ENCODE measurements at places on chromosomes 2 and 18.

- DNase-seq: no peak
Observed at GRCh38 chr2:58907644-58908043, 666.5 kb upstream of the FANCL start.

DNA sequence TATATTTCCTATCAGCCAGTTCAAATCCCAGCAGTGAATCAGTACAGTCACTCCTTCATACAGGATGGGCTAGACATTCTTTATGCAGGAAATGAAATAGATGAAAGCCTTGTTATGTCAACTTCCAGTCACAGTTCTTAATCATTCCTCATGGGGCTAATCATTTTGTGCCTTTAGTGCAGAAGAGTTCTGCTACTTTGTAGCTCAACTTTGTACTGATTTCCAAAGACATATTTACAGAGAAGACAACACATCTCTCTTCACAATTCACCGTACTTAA, 593.9 kb upstream of the NETO1 start:
- DNase-seq: no peak

DNA sequence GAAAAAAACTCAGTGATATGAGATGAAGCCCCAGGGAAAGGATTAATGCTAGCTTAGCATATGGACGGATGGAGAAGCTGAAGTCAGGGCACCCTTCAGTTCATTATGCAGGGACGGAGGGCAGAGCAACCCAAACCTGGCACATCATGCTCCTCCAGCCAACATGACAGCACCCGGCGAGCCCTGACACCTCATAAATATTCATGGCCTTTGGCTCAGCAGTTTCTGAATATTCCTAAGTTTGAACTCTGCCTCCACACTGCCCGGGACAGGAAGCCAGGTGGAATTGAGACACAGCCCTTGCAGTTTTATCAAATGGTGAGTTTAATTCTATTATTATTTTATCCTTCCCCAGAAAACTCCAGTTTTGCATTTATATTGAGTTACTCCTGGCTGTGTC, 87.3 kb upstream of the SH3BP4 start:
- DNase-seq: no peak

- no peak for DNase-seq
Observed at GRCh38 chr2:160266037-160266551, 66.0 kb upstream of the ITGB6 start.

GRCh38 chr2:118250001-118250400, 161.7 kb downstream of the INSIG2 start:
- no peak for DNase-seq

- no peak for DNase-seq
Observed at GRCh38 chr2:66903745-66904465, 469.0 kb downstream of the MEIS1 start.

DNA sequence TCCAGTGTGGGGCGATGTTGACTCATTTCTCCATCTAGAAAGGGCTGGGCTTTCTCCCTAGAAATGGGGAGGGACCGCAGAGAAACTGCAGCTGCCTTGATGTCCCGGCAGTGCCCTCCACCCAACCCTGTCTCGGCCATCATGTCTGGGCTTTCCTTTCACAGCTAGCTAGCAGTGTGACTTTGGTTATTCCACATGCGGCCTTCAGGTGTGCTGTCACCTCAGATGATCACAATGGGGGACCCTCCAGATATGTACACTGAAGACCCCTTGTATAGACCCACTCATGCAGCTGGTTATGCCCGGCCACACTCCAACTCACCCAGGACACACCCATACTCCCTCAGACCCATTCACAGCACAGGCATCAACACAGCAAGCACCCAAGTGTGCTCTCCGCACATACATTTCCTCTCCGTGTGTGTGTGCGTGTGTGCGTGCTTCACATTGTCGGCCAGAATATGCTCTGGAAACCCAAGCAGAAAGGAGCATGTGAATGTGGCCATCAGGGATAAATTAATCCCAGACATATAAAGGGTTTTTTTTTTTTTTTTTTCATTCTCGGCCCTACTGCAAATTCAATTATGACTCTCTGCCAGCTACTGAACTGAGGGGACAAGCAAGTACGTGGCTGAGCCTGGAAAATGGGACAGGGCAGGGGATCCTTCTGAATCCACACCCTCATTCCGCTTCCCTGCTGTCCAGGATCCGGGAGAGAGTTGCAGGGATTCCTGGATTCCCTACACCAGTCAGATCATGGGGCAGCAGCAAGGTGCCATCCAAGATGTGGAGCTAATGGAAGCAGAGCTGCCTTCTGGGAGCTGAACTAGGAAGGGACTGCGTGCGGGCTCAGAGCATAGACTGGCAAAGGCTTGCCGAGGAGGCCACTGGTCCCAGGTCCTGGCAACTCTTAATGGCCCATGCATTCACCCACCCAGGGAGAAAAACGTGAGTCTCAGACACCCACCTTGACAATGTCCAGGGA, 240.2 kb downstream of the DYSF start:
- DNase-seq: no peak

- DNase-seq: no peak
Observed at GRCh38 chr2:3779496-3780049, 76.2 kb downstream of the DCDC2C start.

DNA sequence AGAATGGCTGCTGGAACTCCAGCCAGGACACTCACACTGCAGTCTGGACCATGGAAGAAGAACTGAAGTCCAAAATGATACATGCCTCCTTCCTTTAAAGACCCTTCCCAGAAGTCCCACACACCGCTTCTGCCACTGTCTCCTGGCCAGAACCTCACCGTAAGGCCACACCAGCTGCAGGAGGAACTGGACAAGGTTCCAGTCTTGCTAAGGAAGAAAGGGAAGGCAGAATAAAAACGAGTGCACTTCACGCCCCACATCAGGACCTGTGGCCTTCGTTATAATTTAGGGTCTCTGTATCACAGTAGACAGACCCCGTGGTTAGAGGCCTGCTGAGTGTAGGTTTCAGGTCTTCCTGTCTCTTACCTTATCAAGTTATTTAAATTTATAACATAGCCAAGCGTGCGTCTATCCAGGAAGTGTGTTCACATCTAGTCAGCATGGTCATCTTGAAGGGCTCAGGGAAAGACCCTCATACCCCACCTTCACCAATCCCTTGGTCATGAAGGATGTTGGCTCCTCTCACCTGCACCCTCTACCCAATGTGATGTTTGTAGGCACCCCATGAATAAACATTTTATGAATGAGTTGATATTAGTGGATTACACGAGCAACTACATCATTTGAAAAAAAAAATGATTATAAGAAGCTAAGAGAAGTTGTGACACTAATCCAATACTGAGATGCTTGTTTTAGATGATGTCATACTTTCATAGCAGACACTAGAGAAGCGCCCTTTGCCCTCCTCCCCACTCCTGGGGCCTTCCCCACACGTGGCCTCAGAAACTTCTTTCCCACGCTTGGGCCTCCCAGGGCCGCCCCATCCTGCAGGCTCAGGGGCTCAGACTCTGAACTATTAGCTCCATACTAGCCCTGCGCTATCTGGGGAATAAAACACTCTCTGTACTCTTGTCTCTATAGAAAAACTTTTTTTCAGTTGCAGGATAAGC, 157.6 kb downstream of the FAM210A start:
- no peak for DNase-seq

GRCh38 chr18:50163505-50163904, 31.4 kb downstream of the MYO5B start:
- no peak for DNase-seq

GRCh38 chr2:237345411-237345810, 68.6 kb downstream of the COL6A3 start:
- DNase-seq: no peak

GRCh38 chr18:2617401-2617998, 38.0 kb upstream of the SMCHD1 start:
- DNase-seq: no peak

DNA sequence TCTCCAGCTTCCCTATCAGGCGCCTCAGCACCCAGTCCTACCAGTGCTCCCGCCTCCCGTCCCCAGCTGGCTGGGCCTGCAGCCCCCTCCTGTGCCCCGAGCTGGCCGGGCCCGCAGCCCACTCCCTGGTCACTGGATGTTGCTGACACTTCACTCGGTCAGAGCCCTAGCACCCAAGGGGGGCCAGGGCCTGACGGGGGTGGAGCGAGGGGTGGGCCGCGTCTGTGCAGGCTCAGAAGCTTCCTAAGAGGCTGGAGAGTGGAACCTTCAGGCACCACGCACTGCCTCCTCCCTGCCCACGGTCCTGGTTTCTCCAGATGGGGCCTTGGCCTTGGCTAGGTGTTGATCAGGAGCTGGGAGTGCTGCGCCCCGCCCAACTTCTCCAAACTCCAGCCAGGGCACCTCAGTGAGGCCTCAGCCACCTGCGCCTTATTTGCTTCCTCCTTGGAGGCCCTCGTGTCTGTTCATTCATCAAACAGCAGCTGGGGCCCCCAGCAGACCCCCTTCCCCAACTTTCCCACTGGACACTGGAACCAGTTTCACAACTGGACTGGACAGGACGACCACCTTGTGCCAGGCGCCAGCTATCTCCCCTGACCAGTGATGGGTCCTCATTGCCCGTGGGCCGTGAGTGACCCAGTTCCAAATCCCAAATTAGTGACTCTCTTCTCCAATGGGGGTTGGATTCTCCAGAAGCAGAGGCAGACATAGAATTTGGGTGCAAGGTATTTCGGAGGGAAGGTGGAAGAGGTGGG, 16.7 kb downstream of the CAPN10 start:
- DNase-seq: no peak

DNA sequence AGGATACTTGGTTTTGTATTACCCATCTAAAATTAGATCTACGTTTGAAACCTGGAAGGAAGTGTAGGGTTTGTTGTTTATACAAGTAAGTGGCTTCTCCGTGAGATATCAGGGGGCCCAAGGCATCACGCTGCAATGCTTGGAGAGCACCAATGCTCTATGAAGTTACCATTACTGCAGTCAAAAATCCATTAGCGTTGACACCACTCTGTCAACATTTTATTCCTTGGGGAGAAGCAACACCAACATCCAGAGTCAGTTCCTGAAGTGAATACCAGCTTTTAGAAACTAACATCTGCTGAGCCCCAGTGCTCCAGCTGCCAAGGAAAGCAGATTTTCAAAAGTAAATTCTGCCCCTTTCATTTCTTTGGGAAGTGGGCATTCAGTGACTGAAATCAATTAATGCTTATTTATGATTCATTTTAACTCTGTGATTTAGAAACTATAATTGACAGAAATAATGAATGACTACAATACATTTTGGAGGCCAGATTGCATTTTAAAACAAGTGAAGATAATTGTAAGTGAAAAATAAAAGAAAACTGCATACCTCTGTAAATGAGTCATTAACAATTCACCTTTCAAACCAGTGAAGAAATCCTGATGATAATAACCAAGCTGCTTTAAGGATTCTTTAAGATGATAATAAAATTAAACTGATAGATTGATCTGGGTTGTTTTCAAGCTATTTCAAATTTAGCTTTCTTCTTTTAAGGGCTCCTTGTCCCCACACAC, 30.5 kb downstream of the LRP1B start:
- DNase-seq: no peak

Data from SHP77 treated with DMSO at 0.1 percent for 48 hours (cell line).